Fibroblast of pulmonary artery (primary cell): ENCODE measurements at places on chromosomes 1 and 21.

- no peak for DNase-seq
Observed at GRCh38 chr1:91498498-91499245, 2.0 kb upstream of the CDC7 start.

- DNase-seq, result no peak
Observed at GRCh38 chr1:158809256-158809655, 21.9 kb upstream of the MNDA start.

- DNase-seq, result no peak
Observed at GRCh38 chr21:45845770-45846090, 135.8 kb upstream of the COL6A1 start.

GRCh38 chr1:51627672-51628071 lies 10.8 kb downstream of the OSBPL9 start:
- DNase-seq, result peak; percentile 78

DNA sequence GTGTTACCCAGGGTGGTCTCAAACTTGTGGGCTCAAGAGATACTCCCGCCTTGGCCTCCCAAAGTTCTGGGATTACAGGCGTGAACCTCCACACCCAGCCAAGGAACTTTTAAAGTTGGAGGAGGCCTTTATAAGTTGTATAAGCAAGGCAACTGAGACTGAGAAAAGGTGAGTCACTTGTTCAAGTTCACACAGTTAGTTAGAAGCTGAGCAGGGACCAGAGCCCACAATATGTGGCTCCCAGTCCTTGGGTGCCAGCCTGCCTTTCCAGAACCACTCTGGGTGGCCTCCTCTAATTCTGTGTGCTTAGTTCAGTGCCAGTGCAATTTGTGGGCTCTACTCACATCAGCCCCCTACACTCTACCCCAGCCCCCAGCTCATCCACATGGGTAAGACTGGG lies 3.7 kb downstream of the RAB25 start:
- DNase-seq, result no peak

GRCh38 chr1:175178056-175178455 lies 14.5 kb downstream of the KIAA0040 start:
- DNase-seq, result no peak

DNA sequence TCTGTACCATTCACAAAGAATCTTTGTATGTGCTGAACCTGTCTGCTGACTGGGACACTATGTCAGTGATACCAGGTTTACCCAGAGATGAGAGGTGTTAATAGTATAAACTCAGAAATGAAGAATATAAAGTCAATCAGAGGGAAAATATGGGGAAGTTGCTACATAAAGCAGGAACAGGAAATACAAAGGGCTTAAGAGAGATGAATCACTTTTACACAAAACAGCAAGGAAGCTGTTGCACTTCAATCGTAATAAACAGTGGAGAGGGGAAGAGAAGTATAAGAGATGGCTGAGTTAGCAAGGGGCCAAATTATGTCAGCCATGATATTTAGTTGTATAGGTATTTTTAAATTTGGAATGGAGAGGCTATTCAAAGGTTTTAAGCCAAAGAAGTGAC lies 890.2 kb upstream of the NCAM2 start:
- DNase-seq, result no peak

GRCh38 chr1:40625076-40625475 lies 40.4 kb downstream of the RIMS3 start:
- DNase-seq, result peak; percentile 28

- no peak for DNase-seq
Observed at GRCh38 chr1:226104671-226105121, 42.2 kb downstream of the H3-3A start.

DNA sequence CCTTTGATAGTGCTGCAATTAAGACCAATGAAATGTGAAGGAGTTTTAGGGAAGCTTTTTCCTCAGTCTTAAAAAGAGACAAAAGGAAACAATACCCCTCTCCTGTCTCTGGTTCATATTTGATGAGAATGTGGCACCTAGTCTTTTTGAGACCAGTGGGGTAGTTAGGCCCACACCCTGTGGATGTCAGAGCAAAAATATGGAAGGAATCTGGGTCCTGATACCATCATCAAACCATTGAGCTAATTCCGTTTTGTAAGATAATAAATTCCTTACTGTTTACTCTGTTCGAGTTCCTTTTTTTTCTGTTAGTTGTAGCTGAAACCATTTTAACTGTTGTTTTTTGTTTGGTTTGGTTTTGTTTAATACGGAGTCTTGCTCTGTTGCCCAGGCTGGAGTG lies 33.3 kb downstream of the PTPRC start:
- peak; percentile 60 for DNase-seq

DNA sequence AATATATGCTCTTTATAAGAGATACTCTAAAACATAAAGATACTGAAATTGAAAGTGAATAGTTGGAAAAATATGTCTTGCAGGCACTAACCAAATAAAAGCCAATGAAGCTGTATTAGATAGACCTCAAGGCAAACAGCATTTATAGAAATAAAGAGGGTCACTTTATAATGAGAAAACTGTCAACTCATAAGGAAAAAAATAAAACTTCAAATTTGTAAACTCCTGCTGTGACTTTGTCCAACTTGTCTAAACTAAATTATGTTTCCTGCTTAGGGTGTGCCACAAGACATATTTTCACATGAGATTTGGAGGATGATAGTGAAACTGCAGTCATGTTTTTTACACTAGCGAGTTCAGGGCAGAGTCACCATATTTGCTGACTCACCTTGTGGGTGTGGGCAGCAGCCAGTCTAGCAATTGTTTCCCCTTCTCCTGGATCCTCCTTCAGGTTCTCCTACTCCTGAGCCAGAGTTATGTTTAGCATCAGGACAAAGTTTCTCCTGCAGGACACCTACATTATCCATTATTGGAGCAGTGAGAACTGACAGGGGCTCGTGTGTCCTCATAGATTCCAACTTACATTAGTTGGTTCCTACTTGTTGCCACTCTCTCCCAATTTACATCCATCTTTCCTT lies 43.8 kb downstream of the CD53 start:
- DNase-seq, result peak; percentile 28

DNA sequence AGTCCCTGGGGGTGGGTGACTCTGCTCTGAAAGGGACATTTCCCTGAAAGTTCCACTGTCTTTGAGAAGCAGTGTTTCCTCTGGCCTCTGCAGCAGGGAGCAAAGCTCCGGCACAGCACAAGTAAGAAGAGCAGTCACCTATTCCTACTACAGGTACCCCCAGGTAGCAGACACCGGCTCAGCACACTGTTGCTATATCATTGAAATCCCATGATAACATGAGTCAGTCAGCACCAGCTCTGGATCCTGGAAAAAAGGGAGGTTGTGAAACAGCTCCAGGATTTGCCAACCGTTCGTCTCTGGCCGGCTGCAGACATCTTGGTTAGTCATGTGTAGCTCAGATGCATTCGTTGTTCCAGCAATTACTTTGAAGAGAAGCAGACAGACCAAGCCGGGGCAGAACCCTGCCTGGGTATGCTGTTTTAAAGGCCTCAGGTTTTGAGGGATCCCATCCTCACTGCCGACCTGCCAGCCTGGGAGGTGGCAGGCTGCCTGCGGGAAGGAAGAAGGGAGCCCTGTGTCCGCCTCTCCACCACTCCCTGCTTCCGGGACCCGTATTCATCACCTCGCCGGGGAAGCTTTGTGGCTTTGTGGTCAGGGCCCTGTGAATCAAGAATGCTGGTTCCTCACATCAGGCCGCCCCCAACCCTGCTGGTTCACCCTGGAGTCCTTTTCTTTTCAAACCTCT lies 139.2 kb downstream of the CLIC6 start:
- DNase-seq, result peak; percentile 96

DNA sequence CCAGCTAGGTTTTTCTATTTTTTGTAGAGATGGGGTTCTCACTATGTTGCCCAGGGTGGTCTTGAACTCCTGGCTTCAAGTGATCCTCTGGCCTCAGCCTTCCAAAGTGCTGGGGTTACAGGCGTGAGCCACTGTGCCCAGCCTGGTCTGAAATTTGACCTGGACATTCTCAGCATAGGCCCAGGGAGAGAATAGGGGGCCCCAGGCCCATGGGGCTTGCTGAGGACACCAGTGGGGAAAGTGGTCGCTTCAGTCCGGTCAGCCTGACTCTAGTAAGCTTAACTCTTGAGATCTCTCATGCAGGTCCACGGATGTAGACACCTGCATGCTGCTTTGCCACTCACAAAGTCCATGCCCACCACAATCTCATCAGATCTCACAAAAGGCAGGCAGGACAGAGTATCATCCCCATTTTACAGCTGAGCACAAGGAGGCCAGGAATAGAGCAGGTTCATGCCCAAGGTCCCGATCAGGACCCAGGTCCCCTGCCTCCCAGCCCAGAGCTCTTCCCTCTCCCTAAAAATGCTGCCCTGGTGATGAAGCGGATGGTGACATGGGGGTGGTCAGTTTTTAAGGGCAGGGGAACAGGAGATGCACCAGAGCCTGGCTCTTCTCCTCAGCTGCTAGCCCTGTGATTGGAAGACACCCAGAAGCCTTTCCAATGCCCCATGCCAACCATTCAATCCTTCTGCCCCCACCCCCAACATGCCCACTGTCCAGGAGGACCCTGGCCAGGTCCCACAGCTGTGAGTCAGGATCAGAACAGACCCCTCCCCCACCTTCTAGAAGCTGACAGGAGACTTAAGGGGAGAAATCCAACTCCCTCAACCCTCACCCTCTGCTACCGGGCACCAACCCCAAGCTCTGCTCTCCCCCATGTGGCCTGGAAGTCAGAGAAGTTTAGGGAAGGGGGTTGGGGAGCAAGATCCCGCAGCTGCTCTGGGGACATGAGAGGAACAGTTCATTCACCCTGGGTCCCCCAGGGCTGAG lies 1.8 kb downstream of the FHL3 start:
- DNase-seq, result no peak

DNA sequence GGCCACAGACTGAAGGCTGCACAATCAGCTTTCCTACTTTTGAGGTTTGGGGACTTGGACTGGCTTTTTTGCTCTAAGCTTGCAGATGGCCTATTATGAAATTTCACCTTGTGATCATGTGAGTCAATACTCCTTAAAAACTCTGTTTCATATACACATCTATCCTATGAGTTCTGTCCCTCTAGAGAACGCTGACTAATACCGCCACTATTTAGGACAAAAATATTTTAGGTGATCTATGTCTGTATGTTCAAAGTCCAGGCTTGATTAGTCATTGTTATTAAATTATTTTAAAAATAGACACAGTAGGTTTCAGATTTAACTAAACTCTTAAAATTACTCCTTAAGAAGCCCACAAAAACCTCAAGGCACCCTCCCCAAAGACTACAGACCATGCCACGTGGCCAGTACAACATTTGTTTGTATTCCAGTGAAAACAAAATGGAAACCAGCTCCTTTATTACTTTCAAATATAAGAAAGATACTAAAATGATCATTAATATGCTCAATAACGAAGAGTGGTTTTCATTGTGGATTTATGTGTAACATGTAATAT lies 63.1 kb downstream of the TMPRSS15 start:
- DNase-seq, result no peak

DNA sequence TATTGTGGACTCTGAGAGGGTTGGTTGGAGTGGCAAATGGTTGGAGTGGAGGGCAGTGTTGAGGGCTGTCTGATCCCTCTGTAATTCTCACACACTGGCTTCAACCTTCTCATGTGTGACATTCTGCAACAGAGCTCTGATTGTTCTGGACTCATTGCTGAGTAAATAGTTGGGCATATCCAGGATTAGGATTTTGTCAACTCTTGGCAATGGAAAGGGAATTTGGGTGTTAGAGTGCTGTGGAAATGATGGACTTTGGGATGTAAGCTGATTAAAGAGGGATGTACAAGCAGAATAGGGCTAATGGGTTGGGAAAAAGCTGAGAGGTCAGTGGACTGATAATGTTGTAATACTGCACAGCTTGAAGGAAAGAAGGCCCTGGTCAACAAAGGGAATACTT lies 16.5 kb downstream of the TLCD4 start:
- DNase-seq, result no peak

DNA sequence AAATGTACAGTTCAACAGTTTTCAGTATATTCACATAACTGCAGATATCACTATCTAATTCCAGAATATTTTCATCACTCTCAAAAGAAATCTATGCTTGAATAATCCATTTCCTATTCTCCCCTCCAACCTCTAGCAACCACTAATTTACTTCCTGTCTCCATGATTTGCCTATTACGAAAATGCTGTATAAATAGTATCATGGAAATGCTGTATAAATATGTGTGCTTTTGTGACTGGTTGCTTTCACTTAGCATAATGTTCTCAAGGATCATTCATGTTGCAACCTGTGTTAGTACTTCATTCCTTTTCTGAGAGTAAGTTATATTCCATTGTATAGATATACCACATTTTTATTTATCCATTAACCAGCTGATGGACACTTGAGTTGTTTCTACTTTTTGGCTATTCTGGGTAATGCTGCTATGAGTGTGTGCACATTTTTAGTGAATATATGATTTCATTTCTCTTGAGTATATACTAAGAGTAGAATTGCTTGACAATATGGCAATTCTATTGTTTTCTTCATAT lies 115.6 kb downstream of the TNFSF18 start:
- peak; percentile 72 for DNase-seq

DNA sequence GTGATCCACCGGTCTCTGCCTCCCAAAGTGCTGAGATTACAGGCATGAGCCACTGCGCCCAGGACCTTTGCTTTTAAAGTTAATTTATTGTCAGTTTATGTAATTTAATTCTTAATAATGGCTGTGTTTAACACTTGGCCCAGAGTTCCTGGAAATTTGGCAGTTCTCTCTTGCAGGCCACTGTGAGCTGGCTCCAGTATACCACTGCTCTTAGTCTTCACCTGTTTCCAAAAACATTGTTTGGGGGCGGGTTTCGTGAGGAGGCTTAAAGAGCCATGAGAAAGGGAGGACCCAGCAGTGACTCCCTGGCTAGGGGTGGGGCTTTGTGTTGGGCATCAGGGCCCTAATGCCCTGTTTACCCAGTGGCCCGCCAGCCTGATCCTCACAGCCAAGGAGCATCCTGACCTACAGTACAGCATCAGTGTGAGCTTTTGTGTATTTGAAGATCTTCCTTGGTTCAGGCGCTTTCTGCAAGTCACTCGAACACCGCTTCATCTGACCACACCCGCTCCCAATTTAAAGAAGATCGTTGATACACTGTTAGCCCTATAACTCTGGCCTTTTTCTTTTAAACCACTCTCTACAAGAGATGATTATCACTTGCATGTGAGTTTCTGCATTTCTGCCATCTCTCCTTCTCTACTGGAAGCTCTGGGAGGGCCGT lies 12.0 kb upstream of the BGLAP start:
- DNase-seq, result no peak

DNA sequence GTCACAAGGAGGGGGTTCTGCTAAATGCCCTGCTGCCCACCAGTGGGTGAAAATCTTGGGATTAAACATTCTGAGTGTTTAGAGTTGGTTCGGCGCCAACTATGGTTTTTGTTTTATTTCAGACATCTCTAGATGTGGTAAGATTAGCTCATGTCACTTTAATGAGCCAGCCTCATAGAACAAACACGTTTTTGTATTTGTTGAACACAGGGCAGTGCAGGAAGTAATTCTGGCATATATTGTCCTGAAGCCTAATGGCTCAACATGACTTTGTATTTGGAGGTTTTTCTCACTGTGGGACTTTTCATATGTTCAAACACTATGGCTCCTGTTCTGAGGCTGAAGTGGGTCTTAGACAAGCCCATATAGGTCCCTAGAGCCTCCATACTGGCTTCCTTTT lies 107.8 kb downstream of the NGF start:
- DNase-seq, result no peak

DNA sequence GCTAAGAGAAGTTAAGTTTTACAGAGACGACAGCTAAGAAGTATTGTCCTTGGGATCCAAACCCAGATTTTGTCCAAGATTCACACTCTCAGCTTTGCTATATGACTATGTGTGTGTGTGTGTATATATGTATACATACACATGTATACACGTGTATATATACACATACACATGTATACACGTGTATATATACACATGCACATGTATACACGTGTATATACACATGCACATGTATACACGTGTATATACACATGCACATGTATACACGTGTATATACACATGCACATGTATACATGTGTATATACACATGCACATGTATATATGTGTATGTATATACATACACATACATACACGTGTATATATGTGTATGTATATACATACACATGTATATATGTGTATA lies 3.9 kb upstream of the CACHD1 start:
- no peak for DNase-seq
